ENCODE measurements at places on chromosomes 2 and 18.

- DNase-seq, result no peak
Measured at GRCh38 chr2:235462415-235462790, 31.4 kb upstream of the AGAP1 start.

DNA sequence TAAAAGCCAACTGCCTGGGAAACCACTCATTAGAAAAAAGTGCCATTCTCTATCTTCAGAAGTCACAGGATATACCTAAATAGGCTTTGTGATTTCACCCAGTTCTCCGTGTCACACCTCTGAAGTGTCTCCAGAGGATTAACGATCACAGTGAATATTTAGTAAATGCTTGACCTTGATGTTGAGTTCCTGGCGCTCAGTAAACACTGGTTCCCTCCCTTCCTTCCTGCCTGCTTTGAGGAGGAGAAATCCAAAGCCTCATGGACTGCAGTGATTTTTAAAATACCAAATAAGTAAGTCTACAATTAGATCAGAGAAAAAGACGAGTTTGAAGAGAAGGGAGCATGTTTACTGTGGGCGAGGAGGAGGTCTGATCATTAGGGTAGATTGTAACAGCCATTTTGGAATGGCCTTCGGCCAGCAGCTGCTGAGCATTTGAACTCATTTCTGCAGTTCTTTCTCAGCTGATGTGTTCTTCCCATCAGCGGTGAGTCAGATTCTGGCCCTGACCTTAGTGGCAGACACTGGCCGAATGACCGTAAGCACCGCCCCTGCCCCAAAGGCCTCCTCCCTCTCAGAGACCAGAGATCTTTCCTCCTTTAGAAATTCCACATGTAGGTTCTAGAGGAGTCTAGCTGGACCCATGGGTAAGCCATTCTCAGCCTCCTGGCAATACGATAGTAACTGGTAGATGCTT is 62.1 kb upstream of the SLC16A14 start:
- no peak for DNase-seq

GRCh38 chr18:58951986-58952702 is 87.5 kb downstream of the ZNF532 start:
- DNase-seq, result no peak

- DNase-seq, result no peak
Measured at GRCh38 chr2:110973262-110973661, 147.5 kb upstream of the BCL2L11 start.

DNA sequence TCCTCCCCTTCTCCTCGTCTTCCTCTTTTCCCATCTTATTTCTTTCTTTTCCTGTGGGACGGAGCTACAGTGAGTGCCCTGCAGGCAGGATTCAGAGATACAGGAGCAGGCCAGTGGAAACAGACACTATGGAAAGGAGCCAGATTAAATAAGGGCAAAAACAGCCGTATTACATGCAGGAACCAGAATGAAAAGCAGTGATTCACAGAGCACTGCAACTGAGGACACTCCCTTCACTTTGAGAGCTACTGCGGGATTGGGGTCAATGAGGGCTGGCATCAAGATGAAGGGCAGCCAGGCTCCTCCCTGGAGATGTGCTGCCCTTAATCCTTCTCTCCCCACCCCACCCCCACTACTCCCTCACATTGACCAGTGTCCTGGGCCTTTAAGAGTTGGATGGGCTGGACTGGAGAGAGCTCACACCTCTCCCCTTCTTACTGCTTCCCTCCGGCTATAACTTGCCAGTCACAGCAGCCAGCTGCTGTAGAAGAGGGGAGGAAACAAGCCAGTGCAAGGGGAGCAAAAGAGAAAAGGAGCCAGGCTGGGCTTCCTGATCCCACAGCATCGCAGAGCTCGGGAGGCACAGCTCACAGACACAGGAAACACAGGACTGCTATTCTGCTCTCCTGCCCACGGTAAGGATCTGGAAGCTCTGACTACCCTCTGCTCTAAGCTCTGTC is at the start of gene PLCD4:
TSS of gene PLCD4 (plus strand) at position 464 of the 680 bp plus-strand sequence. CDS start 7,841 bp downstream, outside the sequence.
- no peak for DNase-seq

- no peak for DNase-seq
Measured at GRCh38 chr2:37767959-37768925, 96.8 kb upstream of the CDC42EP3 start.

DNA sequence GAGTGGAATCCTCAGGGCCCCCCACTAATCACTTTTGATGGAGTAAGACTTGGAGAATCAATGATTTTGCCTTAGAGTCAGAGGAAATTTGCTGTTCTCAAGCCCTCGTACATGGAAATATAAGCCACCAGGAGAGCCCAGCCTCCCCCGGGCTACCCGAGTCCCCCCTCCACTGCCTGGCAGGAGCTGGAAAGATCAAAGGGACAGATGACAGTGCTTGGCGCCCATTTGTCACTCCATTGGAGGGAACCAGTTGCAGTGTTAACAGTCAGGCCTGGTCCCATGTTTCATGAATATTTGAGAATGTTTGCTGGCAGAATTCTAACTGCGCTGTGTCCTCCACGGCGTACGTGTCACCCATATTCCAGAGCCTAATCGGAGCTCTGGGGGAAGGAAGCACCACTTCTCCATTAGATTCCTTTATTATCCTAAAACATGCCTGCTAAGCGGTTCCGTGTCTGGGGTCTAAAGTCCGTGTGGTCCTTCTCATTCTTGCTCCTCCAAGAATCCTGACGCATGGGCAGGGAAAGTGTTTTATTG is 202.4 kb downstream of the KLHL29 start:
- DNase-seq, result no peak

- no peak for DNase-seq
Measured at GRCh38 chr2:165410276-165410675, 59.2 kb upstream of the CSRNP3 start.

DNA sequence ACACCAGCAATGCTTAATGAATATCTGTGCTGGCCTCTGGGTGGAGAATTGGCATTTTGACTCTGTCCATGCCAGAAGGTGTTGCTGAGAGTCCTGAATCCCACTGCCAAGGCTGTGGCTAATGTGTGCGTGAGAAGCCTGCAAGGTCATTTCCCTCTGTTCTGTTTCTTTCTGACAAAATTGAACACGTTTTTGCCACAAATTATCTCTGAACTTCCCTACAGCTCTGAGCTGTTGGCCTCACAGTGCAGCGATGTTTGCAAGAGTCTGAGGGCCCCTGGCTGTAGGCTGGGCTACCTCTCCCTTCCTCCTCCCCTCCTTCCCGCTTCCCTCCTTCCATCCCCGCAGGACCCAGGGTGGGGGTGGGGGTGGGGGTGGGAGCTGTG is 154.1 kb upstream of the HS6ST1 start:
- DNase-seq, result no peak

- DNase-seq, result no peak
Measured at GRCh38 chr2:27185331-27186026, 26.4 kb upstream of the ATRAID start.

DNA sequence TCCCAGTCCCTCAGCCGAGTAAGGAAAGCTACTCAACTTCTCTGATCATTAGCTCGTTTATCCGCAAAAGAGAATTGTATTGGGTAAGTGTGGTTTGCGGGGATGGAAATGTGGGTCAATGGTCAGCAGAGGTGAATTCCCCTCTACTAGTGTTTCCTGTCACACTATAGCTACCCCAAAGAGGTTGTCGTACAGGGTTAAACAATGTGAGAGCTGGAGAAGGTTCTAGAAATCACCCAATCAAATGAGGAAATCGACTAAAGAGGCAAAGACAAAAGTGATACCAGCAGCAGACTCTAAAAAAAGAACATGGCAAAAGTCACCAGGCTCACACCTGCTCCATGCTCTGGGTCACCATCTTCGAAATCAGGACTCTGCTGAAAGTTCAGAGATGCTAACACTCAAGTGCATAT is 144.7 kb upstream of the ITGA4 start:
- no peak for DNase-seq

- DNase-seq, result no peak
Measured at GRCh38 chr2:44746856-44747615, 194.5 kb upstream of the SIX3 start.

DNA sequence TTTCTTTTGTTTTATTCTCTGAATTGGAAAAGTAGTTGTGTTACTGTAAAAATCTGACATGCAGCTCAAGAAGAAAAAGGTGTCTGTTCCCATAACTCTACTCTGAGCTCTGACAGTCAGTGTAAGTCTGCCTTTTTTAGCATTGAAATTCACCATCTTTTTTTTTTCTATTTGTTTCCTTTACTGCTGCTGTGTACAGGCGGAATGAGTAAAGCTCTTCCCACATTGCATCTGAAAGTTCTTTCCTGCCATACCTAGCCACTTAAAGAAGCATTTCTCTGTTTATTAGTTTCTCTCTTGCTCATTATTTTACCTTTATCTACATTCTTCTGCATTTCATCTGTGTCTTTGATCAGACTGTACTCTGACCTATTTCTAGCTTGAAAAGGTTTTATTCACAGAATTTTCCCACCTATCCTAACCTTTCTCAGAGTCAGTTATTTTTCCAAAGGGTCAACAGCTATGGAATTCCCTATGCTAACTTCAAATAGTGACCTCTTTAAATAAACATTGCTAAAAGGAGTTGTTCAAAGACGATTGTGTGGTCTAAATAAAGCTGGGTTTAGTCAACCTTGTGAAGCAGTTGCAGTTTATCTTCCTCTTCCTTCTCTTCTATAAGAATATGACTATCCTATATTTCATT is 1303.1 kb upstream of the ZEB2 start:
- no peak for DNase-seq

DNA sequence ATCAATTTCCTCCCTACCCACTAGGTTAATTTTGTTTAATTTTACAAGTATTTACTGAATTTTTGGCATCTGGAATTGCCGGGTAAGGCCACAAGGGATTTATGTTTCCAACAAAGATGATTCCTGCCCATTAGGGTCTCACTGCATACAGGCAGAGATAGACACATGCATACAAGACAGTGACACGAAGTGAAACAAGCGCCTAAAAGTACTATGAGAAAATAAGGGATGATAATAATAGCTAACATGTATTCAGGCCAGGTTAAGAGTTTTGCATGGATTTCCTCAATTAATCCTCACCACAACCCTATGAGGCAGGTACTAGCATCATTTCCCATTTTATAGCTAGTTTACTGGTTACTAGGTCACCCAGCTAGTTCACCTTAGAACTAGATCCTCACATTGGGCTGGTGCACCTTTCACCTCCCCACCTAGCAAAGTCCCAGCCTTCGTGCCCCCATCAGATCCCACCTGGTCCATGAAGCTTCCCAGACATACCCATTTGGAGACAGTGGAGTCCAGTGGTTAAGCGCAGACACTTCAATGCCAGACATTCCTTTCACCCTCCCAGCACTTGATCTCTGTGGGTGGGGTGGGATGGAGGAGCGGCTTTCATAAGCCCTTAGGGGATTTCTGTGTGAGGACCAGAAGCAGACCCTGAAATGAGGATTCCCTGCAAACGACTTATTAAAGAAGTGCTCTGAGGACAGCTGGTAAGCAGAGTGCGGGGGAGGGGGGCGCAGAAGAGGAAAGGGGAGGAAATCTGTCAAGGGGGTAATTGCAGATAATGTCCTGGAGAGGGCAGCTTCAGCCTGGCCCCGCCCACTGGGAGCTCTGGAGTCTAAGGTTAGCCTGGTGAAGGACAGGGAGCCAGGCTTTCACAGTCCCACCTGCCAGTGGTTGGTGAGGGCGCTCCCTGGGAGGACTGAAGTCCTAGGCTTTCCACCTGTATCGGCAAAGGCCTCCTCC is 5.8 kb upstream of the DGUOK start:
- DNase-seq, result no peak

- no peak for DNase-seq
Measured at GRCh38 chr2:213455316-213456008, 171.2 kb downstream of the SPAG16 start.

DNA sequence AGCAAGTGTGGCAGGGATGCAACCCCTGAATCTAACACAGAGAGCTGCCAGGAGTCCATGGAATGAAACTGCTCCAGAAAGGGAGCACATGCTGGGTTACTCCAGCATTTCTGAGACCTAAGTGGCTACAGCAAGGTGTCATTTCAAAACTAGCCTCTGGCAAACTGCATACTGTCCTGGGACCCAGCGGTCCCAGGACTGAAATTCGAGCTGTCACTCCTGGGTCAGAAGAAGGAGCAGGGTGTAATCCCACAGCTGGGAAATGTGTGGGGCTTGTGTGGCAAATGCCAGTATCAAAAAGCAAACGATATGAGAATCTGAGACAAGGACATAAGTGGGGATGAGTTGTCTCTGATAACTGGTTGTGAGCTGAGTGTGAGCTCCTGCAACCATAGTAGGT is 70.3 kb upstream of the ACVR1C start:
- no peak for DNase-seq

GRCh38 chr18:25164848-25165811 is 186.8 kb downstream of the ZNF521 start:
- no peak for DNase-seq

GRCh38 chr2:163697846-163698637 is 37.8 kb downstream of the FIGN start:
- DNase-seq, result no peak

DNA sequence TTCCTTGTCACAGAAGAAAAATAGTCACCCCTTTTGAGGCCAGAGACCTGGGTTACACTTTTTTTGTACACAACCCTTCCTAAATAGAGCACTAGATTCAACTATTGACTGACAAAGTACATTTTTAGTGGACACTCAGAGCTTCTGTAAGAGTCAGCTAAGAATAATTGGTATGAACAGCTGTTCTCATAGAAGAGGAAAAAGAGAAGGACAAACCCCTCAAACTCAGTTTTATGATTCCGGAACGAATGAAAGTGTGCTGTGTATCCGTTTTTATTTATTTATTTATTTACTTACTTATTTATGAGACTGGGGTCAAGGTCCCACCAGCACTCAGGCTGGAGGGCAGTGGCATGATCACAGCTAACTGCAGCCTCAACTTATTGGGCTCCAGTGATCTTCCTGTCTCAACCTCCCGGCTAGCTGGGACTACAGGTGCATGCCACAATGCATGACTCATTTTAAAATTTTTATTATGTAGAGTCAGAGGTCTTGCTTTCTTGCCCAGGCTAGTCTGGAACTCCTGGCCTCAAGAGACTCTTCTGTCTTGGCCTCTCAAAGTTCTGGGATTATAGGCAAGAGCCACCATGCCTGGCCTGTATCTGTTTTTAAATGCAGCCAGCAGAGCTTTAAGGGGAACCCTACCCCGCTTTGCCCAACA is 36.0 kb upstream of the FZD5 start:
- DNase-seq, result no peak

DNA sequence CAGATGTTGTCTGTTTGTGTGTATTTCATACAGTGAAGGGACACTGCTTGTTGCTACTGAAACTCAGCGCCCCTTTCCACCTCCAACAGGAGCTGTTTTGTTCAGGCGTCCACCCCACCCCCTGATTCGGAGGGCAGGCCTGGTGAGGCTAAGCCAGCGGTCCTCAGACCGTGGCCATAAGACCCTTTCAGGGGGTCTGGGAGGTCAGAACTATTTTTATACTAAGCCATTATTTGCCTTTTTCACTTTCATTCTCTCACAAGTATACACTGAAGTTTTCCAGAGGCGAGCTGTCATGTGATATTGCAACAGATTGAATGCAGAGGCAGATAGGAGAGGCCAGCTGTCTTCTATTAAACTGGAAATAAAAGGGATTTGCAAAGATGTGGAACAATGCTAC is 39.7 kb upstream of the IGFBP5 start:
- DNase-seq, result no peak

DNA sequence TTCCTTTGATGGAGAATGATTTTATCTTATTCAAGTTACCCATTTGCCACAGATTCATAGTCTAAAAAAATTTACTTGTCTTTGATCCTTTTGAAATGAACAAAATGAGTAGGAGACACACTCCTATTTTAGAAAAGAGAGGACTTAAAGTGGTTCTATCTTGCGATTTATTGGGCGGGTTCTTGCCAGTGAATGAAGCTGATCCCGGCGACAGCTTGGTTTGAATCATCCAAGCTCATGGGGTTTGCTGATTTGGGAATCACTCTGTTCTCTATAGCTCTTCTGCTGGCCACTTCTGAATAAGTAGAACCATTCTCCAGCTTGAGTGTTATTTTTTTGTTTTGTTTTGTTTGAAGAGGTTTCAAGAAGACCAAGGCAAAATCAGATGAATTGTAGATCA is 25.5 kb upstream of the PPP1CB start:
- no peak for DNase-seq
